ENCODE measurements at places on chromosomes 7 and 10.

DNA sequence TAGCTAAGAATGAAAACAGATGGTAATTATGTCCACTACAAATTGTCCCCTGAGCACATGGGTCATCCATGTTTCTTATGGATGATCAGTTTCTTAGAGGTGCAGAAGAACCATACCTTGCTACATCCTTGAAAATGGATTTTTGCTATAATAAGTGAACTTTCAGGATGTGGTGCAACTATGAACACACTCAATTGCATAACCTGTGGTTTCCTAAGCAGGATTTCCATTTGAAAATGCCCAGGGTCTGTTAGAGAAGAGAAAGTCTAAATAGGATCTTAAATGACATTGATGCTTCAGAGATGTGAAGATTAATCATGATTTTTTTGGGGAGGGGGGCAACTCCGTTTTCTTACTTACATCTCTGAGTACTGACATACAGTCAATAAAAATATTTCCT is 39.6 kb upstream of the CACNB2 start:
- DNase-seq = no peak

DNA sequence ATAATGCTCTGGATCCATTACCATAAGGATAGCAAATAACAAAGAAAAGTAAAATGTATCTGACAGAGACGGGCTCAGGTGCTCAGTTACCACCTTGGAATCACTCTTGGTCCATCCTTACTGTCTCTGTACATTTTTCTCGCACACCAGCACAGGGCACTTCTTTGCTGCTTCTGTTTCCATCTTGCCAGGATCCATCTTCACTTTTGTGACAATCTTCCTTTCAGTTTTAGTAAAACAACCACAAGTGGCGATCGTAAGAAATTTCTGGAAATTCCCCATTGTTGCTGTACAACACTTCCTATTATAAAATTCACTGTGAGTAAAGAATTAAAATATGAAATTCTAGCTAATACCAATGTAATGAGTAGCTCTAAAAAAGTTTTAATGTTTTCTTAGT is 695.5 kb downstream of the GRM8 start:
- no peak for DNase-seq

- no peak for DNase-seq
Measured at GRCh38 chr7:134714470-134715205, 64.8 kb upstream of the CALD1 start.

DNA sequence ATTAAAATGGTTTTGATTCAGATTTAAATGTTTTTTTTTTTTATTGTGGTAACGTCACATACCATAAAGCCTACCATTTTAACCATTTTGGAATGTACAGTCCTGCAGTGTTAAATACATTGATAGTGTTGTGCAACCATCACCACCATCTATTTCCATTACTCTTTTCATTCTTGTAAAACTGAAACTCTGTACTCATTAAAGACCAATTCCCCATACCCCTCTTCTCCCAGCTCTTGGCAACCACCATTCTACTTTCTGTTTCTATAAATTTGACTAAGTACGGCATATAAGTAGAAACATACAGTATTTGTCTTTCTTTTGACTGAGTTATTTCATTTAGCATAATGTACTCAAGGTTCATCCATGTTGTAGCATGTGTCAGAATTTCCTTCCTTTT is 96.2 kb downstream of the EXOC4 start:
- no peak for DNase-seq

DNA sequence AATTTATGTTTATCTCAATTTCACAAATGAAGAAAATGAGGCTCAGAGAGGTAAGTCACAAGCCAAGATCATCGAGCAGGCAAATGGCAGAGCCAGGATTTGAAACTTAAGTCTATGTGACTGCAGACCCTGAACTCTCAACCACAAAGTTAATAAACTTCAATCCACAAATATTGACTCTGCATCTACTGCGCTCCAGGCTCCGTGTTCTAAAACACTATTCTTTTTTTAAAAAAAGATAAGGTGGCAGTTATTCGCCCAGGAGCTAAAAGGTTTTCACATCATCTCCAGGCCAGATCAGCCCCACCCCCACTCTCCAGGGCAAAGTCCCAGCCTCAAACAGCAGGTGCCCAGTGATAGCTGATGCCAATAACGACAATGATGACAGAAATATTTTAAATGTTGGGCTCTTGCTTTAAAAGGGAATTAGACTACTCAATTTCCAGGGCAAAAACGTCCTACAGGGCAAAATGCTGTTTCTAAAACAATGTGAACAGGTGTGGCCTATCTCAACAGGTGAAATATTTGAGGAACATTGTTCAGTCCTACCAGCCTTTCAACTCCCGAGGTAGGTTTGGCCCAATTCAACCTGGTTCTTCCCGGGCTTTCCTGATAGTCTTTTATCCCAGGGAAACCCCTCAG is 85.2 kb downstream of the SORBS1 start:
- DNase-seq = no peak

DNA sequence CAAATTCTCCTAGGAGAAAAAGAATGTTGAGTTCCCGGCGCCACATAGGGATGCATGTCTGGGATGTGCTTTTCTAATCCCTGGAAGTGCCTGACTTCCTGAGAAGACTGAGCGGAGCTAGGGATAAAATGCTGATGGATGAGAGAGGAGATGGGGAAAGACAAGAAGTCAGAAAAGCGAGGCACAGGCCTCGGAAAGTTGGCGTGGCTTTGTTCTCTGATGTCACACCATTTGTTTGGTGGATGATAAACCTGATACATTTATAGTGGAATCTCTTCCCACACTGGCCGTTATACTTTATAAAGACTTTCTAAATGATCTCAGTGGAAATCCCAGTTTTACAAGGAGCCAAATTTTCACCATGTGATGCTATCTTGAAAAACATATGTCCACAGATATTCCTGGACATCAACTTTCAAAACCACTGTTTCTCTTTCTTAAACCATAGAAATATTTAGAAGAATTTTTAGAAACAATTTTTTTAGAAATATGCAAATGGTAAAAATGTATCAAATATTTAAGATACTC is 188.8 kb upstream of the SVIL start:
- no peak for DNase-seq

DNA sequence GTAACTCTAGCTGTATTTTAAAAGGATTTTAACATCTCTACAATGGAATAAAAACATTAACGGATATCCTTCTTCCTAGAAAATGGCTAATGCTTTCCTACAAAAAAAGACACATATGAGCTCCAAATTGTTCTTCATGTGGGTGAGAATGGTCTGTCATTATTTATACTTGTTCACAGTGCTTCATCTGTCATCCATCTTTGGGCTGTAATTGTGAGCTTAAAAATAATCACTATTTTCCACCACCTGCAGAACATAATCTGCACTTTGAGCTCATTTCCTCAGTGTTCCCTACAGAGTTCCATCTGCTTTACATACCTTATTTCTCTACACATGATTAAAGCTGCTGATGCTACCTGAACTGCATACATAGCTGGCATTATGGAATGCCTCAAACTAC is 979.1 kb upstream of the C7orf33 start:
- no peak for DNase-seq

DNA sequence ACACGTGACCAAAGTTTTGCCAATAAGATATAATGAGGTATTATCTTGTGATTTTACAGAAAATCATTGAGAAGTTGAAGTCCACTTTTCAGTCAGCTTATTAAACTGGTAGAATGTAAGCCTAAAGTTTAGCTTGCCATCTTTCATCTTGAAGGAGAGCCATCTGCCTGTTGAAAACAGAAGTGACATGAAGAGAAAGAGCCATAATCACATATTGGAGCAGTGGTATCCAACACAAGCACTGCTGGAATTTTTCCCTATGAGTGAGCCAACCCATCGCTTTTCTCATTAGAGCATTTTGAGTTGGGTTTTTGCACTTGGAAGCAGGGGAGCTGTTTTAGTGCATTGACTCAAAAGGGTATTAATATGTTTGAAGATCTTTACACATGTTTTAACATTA is 117.6 kb upstream of the FERD3L start:
- DNase-seq = no peak

- peak; percentile 57 for DNase-seq
Measured at GRCh38 chr7:141975806-141976523, 2.4 kb upstream of the TAS2R38 start.

- no peak for DNase-seq
Measured at GRCh38 chr7:27073076-27073475, 22.7 kb downstream of the HOXA1 start.

DNA sequence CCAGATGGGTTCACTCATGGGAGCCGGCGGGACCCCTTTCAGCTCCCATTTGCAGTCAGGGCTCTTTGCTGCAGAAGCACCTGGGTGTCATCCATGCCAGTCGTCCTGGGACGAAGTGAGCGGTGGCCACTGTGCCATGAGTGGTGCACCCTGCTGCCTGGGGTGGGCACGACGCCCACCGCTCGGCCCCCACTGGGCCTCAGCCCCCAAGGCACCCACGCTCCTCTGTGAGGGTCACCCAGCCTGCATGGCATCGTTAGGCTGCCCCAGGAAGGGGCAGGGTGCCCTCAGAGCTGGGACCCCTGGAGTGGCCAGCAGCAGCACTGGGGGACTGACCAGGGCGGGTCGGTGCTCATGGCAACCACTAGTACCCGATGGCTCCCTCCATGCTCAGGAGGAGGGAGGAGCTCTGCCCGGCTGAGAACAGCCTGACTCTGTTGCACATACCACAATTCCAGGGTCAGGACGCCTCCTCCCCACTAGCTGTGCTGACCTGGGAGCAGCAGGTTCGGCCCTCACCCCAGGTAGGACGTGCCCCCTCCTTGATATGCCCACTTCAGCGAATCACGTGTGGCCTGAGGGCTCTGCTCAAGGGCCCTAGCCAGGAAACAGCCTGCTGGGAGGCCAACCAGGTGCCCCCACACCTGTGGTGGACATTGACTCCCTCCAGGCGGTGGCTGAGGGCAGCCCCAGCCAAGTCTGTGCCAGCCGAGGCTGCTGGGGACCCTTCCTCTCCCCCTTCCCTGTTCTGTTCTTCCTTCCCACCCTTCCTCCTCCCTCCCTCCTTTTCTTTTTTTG is 28.5 kb upstream of the CFAP46 start:
- DNase-seq = no peak

- no peak for DNase-seq
Measured at GRCh38 chr10:98224996-98225395, 43.0 kb downstream of the LOXL4 start.

DNA sequence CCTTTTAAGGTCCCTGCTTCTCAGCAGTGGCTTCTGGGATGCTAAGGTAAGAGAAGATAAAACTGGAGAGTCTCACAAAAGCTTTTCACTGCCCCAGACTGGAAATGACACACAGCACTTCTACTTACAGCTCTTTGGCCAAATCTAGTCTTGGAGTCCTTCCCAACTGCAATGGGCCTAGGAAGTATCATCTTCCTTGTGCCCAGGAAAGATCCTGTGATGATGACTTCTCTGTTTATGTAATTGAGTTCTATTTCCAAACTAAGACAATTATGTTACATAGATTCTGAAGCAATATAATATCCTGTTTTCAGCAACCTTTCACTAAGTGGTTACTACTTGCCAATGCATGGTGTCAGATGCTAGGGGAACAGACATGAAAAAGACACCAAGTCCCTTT is 234.1 kb downstream of the PTEN start:
- DNase-seq = no peak

DNA sequence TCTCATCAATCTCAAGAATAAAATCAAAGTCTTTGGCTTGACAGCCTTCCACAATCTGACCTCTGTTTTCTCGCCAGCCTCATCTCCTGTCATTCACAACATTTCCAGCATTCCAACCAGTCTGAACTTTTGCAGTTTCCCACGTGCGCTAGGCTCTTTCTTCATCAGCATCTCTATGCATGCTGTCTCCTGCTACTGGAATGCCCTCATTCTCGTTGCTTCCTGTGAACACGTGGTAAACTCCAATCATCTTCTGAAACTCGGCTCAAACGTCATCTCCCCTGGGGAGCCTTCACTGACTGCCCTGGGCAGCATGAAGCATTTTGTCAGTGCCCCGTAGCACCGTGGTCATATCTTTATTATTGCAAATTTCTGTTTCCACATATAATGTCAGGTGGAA is 12.2 kb upstream of the RSBN1L start:
- DNase-seq = no peak

- no peak for DNase-seq
Measured at GRCh38 chr7:76108540-76109233, 60.8 kb downstream of the MDH2 start.

- DNase-seq = no peak
Measured at GRCh38 chr7:111268941-111269340, 178.0 kb downstream of the LRRN3 start.

DNA sequence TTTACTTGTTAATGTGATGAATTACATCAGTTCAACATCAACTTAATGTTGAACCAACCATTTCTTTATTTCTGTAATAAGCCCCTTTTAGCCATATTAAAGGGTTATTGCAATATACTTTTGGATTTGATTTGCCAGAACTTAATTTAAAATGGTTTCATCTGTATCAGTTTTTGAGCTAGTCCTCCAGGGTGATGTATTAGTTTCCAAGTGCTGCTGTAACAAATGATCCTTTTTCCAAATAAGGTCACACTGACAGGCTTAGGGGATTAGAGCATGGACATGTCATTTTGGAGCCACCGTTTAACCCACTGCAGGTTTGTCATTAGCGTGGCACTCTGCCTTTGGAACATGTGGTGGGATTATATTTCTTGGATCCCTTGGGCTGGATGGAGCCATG is 244.8 kb upstream of the PLPP4 start:
- DNase-seq = no peak

DNA sequence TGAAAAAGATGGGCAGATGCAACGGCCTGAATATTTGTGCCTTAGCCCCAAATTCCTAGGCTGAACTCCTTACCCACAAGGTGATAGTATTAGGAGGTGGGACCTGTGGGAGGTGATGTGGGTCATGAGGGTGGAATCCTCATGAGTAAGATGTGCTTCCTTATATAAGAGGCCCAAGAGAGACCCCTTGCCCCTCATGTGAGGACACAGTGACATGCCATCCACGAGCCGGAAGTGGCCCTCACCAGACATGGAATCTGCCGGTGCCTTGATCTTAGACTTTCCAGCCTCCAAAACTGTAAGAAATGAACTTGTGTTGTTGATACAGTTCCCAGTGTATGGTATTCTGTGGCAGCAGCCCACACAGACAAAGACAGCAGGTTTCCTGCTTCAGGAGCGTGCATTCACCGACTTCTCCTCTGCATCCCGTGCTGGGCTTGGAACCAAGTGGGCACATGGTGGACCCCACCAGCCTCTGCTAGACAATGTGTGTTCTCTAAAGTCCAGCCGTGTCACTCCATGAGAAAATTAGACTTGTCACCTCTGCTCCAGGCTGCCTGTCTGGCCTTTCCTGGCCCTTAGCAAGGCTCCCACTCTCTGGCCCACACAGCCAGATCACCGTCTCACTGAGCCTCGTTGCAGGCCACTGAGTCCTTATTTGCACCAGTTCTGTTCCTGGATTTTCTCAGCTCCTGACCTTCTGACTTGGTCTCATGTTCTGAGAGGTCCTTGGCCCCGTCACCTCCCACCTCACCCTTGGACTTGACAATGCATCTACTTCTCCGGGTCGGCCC is 52.9 kb upstream of the CACUL1 start:
- no peak for DNase-seq

GRCh38 chr10:127159648-127160245 is 36.6 kb downstream of the INSYN2A start:
- DNase-seq = no peak

- no peak for DNase-seq
Measured at GRCh38 chr7:70887186-70887585, 244.8 kb upstream of the GALNT17 start.

Data from activated naive CD4-positive, alpha-beta T cell (primary cell).